ENCODE measurements at places on chromosomes 7 and 10.

DNA sequence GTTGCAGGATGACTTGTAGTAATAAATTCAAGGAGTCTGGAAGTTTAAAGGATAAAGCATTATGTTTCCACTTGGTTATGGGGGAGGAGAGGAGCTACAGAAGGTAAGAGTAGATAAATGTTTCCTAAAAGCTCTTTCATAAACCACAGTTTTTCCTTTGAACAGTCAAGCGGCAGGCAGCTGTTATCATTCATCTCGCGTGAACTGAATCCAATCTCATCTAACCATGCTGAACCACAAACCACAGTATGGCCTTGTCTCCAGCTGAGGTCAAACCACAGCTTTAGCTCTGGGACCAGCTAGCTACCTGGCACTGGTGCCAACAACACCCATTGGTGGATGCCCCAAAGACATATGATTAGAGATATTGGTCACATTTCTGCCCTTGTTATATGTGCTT, 63.3 kb downstream of the NOC3L start:
- no peak for DNase-seq

- no peak for DNase-seq
These were observed 148.9 kb downstream of the PARD3 start for GRCh38 chr10:34666008-34666704.

GRCh38 chr7:66880053-66880452, 41.0 kb upstream of the TMEM248 start:
- DNase-seq = no peak

GRCh38 chr7:20190560-20191390, 26.4 kb downstream of the MACC1 start:
- DNase-seq = no peak

GRCh38 chr10:33052263-33052875, 94.3 kb upstream of the ITGB1 start:
- DNase-seq = no peak

DNA sequence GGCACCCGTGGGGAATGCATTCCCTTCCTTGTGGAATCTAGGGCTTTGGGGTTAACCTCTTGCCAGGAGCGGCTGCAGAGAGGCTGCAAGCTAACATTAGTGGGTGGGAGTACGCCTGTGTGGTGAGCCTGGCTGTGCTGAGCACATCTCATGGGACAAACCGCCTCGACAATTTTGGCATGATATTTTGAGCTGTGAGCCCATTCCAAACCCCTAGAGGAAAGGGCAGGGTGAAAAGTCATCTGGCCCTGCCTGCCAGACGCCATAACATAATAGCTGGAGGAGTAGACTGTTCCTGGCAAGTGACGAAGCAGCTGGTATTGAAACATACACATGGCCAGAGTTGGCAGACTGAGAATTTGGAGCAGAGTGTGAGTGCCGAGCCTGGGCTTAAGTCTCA, 110.0 kb downstream of the TACC2 start:
- DNase-seq = no peak

- no peak for DNase-seq
These were observed 18.4 kb upstream of the ZCCHC24 start for GRCh38 chr10:79463578-79464496.
